Neural crest cell (in vitro differentiated cells): ENCODE measurements at places on chromosomes 12 and 14.

- no peak for DNase-seq
These were observed 44.5 kb downstream of the BEGAIN start for GRCh38 chr14:100542619-100543205.

- no peak for DNase-seq
These were observed 43.9 kb upstream of the TRAF3 start for GRCh38 chr14:102733326-102733725.

DNA sequence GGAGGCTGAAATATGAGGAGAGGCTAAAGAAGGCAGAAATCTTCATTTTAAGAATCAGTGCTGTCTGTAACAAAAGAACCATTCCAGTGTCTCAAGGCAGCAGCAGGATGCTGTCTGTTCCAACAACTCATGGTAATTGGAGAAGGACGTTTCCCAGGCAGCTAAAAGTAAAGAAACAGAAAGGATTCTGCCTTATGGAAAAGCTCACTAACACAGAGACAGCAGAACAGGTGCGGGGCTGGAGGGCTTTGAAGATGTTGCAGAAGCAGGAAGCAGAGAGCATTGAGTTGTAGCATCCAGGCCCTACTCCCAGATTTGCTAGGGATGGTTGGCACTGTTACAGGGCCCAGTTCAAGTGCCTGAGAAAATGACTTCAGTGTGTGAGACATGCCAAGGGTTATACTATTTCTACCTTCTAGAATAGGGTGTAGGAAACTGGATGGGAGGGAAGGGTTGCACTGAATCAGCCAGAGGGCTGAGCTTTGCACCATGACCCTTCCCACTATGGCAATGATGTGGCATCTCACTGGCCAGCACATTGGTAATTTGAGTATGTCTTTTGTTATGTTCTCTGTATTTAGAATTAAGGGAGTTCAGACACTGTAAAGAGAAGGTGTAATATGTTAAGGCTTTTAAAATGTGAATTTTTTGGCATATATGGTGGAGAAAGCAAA is 160.0 kb upstream of the FBXO33 start:
- DNase-seq = no peak

DNA sequence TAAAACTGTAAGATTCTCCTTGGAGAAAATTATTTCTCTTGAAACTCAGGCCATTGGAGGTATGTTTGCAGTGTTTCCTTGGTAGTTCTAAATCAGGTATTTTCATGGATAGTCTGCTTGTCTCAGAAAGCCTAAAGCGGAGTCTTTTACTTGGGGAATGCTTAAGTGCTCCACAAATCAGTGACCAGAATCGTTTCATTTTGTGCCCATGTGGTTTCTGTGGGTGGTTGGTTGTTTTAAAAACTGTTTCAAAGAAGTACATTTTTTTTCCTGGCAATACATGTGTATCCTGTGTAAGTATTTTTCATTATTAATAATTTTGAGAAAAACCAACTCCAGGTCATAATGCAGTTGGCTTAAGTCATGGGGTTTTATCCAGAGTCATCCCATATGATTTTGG is 33.6 kb downstream of the CCDC91 start:
- DNase-seq = no peak

- DNase-seq = no peak
These were observed 11.4 kb downstream of the RIOX1 start for GRCh38 chr14:73502017-73502619.

DNA sequence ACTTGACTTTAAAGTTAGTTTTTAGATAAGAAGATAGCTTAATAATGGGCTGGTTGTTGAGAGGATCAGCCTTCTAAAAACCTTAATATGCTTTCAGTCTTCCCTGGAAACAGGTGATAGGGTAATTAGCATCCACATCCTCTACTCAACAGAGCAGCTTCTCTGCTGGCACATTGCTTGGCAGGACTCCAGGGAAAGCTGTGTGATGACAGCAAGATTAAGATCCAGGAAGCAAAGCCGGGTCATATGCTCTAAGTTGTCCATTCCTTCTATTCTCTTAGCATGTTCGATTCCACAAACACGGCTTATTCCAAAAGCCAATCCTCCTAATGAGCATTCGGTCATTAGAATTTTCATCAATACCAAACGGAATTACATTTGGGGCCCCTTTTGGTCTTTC is 87.0 kb downstream of the HMGA2 start:
- no peak for DNase-seq

GRCh38 chr14:67285876-67286452 is 44.7 kb downstream of the PALS1 start:
- DNase-seq = no peak

DNA sequence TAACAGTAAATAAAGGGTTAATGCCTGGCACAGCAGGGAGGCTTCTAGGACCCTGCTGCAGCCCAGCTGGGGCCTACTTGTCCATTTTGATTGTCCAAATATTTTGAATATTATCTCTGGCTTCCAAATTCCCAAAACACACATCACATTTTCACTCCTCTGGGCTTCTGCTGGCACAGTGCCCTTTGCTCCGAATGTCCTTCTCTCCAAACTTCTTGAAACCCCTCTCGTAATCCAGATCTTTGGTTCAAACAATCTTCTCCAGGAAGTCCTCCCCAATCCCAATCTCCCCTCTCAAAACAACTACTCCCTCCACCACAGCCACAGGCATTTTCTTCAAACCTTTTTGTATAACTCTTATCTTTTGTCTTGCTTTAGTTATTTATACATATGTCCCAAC is 225.6 kb downstream of the PPM1H start:
- DNase-seq = no peak

- no peak for DNase-seq
These were observed 17.1 kb downstream of the NCKAP5L start for GRCh38 chr12:49811136-49811535.

- DNase-seq = no peak
These were observed 109.4 kb downstream of the SLC38A1 start for GRCh38 chr12:46159309-46159901.

GRCh38 chr14:54191846-54192245 is 205.0 kb upstream of the CDKN3 start:
- no peak for DNase-seq

DNA sequence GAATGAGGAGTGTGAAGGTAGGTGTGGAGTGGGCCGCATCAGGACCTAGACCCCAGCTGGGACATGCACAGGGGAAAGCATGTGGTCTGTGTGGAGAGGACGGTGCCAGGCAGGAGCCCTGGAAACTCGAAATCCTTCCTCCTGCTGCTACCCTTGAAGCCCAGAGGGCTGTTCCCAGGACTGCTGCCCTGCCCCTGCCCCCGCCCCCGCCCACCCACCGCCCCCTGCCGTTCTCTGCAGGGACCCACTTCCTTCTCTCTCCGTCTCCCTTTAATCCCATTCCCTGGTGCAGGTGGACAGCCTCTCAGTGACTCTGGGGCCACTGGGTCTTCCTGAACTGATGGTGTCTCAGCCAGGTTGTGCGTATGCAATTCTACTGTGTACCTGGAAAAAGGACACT is 8.0 kb downstream of the ITFG2 start:
- DNase-seq = no peak

- no peak for DNase-seq
These were observed 86.4 kb downstream of the EML1 start for GRCh38 chr14:99879401-99880295.

DNA sequence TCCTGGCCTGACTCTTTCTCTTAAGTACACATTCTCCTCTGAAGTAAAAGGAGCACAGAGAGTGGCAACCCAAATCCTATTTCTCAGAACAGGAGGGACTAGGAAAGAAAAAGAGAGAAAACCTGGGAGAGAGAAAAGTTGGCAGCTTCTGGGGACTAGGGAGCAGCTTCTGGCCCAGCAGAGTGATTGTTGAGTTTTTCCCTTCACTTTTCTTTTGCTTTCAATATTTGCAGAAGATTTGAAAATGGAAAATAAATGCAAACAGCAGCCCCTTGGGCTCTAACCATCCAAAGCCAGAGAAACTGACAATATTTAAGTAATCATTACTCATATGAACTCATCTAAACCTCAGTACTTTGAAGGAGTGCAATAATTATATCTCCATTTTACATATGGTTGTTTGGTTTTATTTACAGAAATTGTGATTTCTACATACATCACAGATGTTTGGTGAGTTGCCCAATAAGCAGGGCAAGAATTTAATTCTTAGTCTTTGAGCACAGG is 28.8 kb upstream of the IGF1 start:
- DNase-seq = no peak

GRCh38 chr12:132141976-132142678 is 2.0 kb downstream of the DDX51 start:
- no peak for DNase-seq

- no peak for DNase-seq
These were observed 198.3 kb upstream of the AMIGO2 start for GRCh38 chr12:47277972-47278448.

- no peak for DNase-seq
These were observed 94.3 kb downstream of the PPP2R5E start for GRCh38 chr14:63448841-63449240.

GRCh38 chr12:1907652-1908611 is 10.5 kb downstream of the CACNA2D4 start:
- DNase-seq = no peak

- DNase-seq = no peak
These were observed 19.4 kb downstream of the KTN1 start for GRCh38 chr14:55599250-55599879.

DNA sequence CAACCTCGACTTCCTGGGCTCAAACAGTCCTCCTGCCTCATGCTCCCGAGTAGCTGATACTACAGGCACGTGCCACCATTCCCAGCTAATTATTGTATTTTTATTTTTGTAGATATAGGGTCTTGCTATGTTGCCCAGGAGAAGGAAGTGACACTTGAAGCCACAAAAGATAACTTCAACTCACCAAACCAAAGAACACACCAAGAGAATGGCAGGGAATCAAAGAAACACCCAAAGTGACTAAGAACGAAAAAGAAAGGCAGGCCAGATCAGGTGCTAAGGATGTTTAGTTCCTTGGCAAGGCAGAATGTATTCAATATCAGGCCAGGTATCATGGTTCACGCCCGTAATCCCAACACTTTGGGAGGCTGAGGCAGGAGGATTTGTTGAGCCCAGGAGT is 10.1 kb upstream of the TPCN1 start:
- DNase-seq = no peak

DNA sequence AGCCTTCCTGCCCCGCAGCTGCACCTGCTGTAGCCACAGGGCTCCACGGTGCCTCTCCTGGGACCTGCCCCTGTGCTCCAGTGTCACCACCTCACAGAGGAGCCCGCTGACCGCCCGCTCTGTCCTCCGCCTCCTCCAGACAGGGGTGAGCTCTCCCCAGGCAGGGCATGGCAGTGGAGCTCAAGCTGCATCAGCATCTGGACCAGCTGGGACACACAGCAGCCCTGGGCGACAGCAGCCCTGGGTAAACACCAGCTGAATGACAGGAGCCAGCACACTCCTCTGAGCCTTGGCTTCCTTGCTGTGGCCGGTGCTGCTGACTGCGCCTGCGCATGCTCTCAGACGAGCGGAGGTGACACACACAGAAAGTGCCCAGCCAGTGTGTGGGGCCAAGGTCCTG is 22.0 kb downstream of the CHGA start:
- no peak for DNase-seq

DNA sequence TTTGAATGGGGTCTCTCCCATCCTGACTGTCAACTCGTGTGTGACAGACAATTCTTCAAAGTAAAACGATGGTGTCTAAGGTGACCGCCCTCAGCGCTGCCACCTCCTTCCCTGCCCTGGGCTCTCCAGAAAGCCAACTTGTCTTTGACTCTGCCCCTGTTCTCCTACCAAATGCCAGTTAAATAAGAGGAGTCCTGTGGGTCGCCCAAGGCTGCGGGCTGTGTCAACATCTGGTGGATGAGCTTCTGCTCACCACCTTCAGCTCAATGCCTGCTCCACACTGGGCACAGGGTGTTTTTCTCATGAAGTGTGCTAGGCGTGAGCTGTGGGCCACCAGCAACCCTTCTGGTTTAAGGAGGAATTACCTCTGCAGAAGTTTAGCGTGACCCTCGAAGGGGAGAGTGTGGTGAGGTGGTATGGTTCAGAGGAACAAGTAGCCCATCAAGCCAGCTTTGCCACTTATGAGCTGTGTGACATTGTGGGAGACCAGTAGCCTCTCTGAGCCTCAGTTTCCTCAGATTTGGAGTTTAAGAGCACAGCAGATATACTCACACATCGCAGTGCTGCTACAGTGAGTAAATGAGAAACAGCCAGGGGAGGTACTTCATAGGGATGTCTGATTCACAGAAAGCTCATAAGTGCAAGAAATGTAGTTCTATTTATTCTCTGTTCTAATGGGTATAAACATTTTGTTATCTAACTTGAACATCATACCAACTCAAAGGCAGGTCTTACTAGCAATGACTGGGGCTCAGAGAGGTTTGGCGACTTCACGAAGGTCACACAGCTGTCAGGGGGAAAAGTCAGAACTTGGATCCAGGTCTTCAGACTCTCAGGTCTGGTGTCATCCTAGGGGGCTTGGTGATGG is 12.1 kb downstream of the SERPINA1 start:
- no peak for DNase-seq

DNA sequence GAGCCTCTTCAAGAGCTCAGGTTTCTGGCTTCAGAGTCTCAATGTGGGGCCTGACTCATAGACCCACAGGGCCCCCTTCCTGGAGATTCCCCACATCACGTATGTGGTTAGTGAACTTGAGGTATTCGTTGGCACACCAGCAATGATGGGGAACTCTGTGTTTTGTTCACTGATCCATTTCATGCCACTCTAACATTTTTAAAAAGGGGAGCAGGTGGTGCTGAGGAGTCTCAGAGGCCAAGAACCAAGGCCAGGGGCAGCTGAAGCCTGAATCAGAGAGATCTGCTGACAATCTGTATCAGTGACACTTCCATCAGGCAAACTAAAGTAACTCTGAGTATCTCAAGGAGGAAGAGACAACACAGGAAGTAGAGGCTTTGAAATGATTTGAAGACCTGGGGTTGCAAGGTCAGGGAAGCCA is 323.4 kb downstream of the VRK1 start:
- DNase-seq = no peak
